A549 treated with CpdA at 1 μM for 4 hours (cell line): ENCODE measurements at places on chromosomes 3 and 15. TPM values are rescaled to one million over a fixed set of nuclear protein-coding genes. Genes with fewer than 3 reads are reported as not detected.

PYDC2 gene
- total RNA-seq, result not detected in 5 replicates

PSMD2 gene
- 298 to 415 TPM (median 323 TPM) in 5 replicates for total RNA-seq

EPB42 gene
- not detected in 5 replicates for total RNA-seq

TMEM207 gene
- total RNA-seq, result not detected in 5 replicates

TTLL13 gene
- 0.22 to 1.1 TPM (median 0.47 TPM) in 5 replicates for total RNA-seq

KBTBD13 gene
- not detected in 5 replicates for total RNA-seq

GOLGA8J gene
- 0.09 TPM in 1 of 5 replicates, not detected in the others for total RNA-seq

MORF4L1 gene
- 361 to 688 TPM (median 379 TPM) in 5 replicates for total RNA-seq

GPR160 gene
- total RNA-seq, result 1.2 to 2.0 TPM (median 1.8 TPM) in 5 replicates

SH3GL3 gene
- 0.50 to 0.96 TPM (median 0.76 TPM) in 5 replicates for total RNA-seq

SEC22A gene
- 18.2 to 22.9 TPM (median 20.6 TPM) in 5 replicates for total RNA-seq

RBP2 gene
- not detected in 5 replicates for total RNA-seq

TNNC1 gene
- 1.2 to 1.5 TPM (median 1.4 TPM) in 5 replicates for total RNA-seq

UPK1B gene
- 10.7 to 13.6 TPM (median 12.5 TPM) in 5 replicates for total RNA-seq

ADAMTS9 gene
- total RNA-seq, result 0.49 to 0.90 TPM (median 0.70 TPM) in 5 replicates

CA12 gene
- 144 to 163 TPM (median 160 TPM) in 5 replicates for total RNA-seq

CSPG5 gene
- total RNA-seq, result 0.91 to 1.2 TPM (median 0.97 TPM) in 5 replicates

GABRG3 gene
- 0.17 to 0.64 TPM (median 0.42 TPM) in 4 of 5 replicates, not detected in the other for total RNA-seq

ADCY5 gene
- total RNA-seq, result 0.23 to 0.47 TPM (median 0.38 TPM) in 5 replicates

DPPA4 gene
- not detected in 5 replicates for total RNA-seq

CIB2 gene
- 23.0 to 30.0 TPM (median 28.3 TPM) in 5 replicates for total RNA-seq

SLC12A1 gene
- total RNA-seq, result not detected in 5 replicates

NT5DC2 gene
- total RNA-seq, result 78.9 to 109 TPM (median 101 TPM) in 5 replicates

FBXW12 gene
- total RNA-seq, result not detected in 5 replicates

FBXO40 gene
- total RNA-seq, result not detected in 5 replicates

DCUN1D1 gene
- total RNA-seq, result 15.7 to 20.2 TPM (median 18.4 TPM) in 5 replicates

CELSR3 gene
- 3.0 to 5.4 TPM (median 4.7 TPM) in 5 replicates for total RNA-seq

LYZL4 gene
- not detected in 5 replicates for total RNA-seq

LRRIQ4 gene
- total RNA-seq, result not detected in 5 replicates

SCAANT1 gene
- 0.48 TPM in 1 of 5 replicates, not detected in the others for total RNA-seq

ZNF620 gene
- total RNA-seq, result 1.4 to 2.3 TPM (median 1.8 TPM) in 5 replicates

SLC15A2 gene
- total RNA-seq, result 0.12 to 0.41 TPM (median 0.35 TPM) in 5 replicates

DUOX2 gene
- total RNA-seq, result 0.02 to 0.09 TPM (median 0.03 TPM) in 5 replicates

SLC30A4 gene
- total RNA-seq, result 1.1 to 1.7 TPM (median 1.6 TPM) in 5 replicates
